Left renal cortex interstitium (tissue), 4 donors: ENCODE measurements at places on chromosomes 5 and 9. TPM values are rescaled to one million over a fixed set of nuclear protein-coding genes. Genes with fewer than 3 reads are reported as not detected.

- no peak for DNase-seq
Measured at GRCh38 chr5:27048510-27048909, 10.1 kb upstream of the CDH9 start.

Gene SPTLC1
- polyA plus RNA-seq = 105 TPM

DNA sequence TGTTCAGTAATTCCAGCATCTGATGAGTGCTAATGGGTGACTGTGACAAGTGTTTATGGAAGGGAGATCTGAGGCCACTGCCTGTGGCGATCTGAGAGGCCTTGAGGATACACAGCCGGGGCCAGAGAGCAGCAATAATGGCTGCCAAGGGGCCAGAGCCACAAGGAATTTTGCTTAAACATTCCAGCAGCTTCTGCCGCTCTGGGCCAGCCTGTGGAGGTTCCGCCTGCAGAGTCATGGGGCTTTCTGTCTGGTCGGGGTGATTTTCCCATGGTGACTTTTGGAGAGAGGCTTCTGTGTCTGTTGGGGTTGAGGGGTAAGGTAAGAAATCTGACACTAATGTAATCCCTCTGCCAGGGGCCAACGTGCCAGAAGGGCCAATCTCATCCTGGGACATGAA is 353.5 kb downstream of the ADAMTS6 start:
- no peak for DNase-seq

Gene MCTP1
- 4.7 TPM for polyA plus RNA-seq

DNA sequence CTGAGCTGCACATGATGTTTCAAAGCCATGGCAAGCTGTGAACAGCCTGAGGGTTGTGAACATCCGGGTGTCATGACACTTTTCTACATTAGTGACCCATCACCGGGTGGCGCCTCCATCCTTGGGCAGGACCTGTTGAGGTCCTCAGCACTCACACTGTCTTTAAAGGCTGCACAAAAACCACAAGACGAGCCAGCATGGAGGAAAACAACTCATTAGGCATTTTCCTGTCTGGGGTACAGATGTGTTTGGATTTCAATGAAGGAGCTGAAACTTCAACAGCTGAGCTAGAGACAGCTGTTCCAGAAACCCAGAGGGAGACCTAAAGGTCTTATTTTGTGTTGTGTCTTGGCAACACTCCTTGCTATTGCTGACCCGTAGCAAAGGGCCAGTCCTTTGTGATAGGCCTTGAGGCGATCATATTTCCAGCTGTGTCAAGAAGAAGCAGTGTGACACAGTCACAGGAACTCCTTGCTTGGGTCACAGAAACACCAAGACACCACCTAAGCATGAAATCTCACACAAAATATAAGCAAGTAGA is 151.8 kb upstream of the VLDLR start:
- peak; percentile 55 for DNase-seq

GRCh38 chr5:38240212-38240611 is 18.1 kb upstream of the EGFLAM start:
- no peak for DNase-seq

- no peak for DNase-seq
Measured at GRCh38 chr5:149544028-149544420, 7.2 kb downstream of the CSNK1A1 start.

DNA sequence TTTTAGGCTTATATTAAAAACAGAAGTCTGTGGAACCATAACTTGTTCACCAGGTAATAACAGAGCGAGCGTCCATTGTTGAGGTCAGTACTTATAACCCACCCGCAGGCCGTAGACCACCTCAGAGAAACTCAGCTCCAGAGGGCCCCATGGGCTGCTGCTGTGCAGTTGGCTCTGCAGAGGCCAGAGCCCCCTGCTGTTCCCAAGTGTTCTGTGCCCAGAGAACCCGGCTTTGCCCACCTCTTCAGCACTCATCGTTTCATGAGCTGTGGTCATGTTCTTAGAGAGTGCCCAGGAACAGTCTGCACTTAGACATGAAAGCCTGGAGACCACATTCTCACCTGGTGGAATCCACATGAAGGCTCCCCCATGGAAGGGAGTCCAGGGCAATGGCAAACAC is 50.4 kb upstream of the SLC2A8 start:
- DNase-seq = no peak

Gene SPINK7
- polyA plus RNA-seq = 0.28 TPM

DNA sequence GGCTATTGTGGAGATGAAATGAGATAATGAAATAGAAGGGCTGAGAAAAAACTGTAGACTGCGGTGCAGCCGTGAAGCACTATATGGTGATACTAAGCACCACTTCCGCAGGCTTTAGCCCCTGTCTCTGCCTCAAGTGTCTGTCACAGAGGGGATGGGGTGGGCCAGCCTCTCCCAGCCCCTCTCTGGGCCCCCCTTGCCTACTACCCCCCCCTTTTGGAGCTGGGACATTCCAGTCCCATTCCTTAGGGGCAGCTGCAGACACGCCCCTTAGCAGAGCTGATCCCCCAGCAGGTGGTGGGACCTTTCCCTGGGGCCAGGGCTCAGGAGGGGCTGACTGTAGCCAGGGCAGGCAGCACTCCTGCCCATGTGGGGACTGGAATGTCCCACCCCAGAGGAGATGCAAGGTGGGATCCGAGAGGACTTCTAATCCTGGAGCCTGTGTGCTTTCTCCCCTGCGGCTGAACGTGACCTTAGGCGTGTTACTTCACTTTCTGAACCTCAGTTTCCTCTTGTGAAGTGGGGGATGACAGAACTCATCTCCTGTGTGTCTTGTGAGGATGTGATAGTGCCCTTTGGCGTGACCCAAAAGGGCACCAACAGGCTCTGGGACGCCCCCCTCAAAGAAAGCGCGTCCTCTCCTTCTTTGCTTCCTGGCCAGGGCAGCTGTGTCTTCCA is 1.9 kb downstream of the N4BP3 start:
- DNase-seq = no peak

Gene FRRS1L
- 3.4 TPM for polyA plus RNA-seq

GRCh38 chr9:3477236-3477834 is 48.5 kb downstream of the RFX3 start:
- no peak for DNase-seq

- no peak for DNase-seq
Measured at GRCh38 chr5:170290498-170290897, 7.1 kb downstream of the LCP2 start.

DNA sequence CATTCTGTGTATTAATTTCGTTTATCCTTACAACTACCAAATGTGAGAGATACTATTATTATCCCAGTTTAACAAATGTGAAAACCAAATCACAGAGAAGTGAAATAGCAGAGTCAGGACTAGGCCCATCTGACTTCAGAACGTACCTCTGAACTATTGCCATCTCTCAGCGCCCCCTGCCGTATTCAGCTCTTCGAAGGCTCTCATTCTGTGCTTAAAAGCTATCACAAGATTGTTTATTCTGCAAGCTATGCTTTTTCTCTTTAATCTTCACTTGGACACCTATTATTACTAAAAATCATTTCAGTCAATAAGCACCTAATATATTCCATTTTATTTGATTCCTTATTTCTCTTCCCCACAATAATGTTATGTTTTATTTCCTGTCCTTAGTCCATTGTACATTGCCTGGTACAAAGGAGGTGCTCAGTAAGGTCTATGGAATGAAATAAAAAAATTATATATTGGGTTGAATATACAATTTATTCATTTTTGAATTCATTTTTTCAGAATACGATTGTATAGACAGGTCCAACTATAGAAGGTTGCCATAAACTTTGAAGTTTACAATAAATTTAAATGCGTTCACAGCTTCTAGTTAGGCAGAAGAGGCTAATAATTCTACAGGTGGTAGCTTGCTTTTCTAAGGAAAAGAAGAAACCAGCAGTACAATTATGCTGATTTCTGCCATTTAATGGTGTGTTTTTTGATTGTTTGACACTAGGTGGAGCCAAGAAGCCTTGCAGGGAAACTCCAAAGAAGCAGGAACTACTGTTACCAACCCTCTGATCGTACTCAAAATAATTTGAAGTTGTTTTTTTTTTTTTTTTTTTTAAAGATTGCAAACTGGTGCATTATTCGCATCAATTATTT is 202.2 kb upstream of the DMRTA1 start:
- no peak for DNase-seq

GRCh38 chr9:6212722-6213375 is 2.8 kb upstream of the IL33 start:
- no peak for DNase-seq

Gene CDX1
- polyA plus RNA-seq = 0.48 TPM

Gene CEP72
- polyA plus RNA-seq = 6.1 TPM

- no peak for DNase-seq
Measured at GRCh38 chr5:169913479-169913878, 66.8 kb downstream of the INSYN2B start.

GRCh38 chr5:90050103-90050502 is 359.5 kb downstream of the CETN3 start:
- no peak for DNase-seq

GRCh38 chr5:165057145-165057544 is 1551.7 kb downstream of the MAT2B start:
- no peak for DNase-seq

DNA sequence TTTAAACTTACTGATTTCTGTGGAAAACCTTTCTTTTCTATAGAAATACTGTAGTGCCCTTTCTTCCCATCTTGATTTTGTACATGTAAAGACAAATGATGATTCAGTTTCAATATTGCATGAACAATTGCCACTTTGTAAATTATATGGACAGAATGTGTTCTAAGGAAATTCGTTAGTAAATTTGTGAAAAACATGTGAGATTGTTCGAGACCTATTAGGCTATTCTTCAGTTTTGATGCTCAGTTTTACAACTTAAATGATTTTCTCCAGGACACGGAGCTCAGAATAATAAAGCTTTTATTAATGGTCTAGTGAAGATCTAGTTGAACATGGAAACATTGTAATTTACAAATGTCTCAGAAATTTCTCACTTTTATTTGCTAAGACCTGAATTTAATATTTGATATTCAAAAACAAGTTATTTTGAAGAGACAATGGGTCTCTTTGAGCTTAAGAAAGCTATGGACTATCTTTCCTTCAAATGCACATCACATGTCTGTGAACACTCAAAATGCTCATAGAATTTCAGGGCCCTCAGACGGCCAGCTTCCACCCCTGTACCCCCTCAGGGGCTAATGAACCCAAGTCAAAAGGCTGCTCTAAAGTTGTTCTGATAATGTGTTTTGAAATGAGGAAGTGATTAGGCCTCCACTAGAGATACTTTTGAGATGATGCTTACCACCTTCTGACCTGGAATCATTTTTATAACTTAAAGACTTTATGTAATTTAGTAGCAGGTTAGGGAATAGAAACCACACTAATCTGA is 54.1 kb upstream of the FSD1L start:
- DNase-seq = no peak

GRCh38 chr5:45508135-45508534 is 188.0 kb downstream of the HCN1 start:
- DNase-seq = no peak

DNA sequence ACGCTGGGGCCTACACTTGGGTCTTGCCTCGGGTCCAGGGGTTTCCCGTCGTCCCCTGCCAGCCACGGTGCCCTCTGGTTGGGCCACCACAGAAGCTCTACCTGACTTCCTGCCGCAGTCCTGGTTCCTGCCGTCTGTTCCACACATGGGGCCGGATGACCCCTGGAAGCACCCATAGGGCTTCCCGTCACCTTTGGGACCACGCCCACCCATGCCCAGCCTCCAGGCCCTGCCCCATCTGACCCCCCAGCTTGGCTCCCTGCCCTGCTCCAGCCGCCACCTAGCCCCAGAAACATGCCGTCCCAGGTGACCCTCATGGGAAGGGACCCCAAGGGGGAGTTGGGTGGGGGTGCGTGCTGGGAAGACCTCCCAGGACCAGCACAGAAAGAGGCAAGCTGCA is 13.7 kb downstream of the MRPL36 start:
- DNase-seq = no peak

Gene SPATA9
- polyA plus RNA-seq = 1.1 TPM

DNA sequence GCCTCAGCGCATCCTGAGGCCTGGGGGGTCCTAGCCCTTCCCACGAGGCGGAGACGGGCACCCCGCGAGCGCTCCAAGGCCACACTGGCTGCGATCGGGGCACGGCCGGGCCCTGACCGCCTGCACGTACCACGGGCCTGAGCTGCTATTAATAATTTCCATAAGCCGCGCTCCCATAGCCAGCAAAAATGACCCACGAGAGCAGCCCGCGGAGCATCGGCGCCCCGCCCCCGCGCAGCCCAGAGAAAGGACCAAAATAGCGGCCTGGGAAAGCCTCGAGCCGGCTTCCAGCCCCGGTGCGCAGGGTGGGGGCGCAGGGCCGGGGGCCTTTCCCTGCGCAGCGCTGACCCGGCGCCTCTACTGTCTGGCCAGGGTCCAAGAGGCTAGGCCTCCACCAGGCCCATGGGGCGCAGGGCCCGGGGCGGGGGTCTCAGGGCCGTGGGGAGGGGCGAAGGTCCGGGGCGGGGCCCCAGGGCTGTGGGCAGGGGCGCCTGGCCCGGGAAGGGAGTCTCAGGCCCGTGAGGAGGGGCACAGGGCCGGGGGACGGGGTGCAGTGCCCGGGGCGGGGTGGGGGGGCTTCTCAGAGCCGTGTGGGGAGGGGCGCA is 54.4 kb downstream of the EXD3 start:
- no peak for DNase-seq

- DNase-seq = no peak
Measured at GRCh38 chr5:172410160-172410559, 44.2 kb downstream of the SH3PXD2B start.
